NT2/D1 (cell line): ENCODE measurements at places on chromosomes 2 and 18.
A peak's percentile ranks its signal among the peaks of the same experiment; 100 is the strongest.

DNA sequence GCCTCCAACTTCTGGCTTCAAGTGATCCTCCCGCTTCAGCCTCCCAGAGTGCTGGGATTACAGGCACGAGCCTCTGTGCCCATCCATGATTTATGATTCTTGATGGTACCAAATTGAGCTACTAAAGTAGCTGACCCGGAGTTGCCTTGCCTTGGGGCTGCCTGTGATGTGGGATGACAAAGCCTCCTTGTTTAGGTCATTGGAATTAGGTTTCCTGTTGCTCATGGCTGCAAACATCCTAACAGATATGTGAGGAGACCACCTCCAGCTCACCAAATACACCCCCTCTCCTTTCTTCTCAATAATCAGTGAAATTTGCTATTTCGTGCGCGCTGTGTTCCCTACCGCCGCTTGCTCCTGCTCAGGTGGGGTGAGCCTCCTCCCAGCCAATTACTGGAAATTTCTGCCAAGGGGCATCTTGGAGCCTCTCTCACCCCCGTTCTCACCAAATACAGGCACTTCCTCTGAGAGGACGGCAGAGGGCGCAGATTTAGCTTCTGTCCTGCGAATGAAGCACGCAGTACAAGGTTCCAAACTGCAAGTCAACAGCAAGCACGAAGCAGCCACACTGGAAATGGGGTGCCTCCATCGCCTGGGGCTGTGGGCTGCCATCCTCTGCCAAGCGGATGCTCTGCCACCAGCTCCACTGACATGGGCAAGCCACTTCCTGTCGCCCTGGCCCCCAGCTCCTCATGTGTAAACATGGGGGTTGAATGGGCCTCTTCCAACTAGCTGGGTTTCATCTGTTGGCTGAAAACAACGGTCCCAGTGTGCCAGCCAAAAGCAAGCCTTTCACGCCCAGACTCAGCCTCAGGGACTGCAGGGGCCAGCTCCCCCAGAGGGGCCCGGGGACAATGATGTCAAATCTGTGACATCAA is 71.7 kb downstream of the NCAPH start:
- DNase-seq: peak; percentile 81

GRCh38 chr2:16671760-16672159 is 6.1 kb upstream of the CYRIA start:
- no peak for DNase-seq

- DNase-seq: peak; percentile 58
These were observed 54.5 kb downstream of the SIGLEC15 start for GRCh38 chr18:45879681-45880655.

GRCh38 chr2:20313659-20314058 is 37.0 kb downstream of the PUM2 start:
- no peak for DNase-seq

- no peak for DNase-seq
These were observed 553 bp downstream of the TIGD1 start for GRCh38 chr2:232549655-232550353.

GRCh38 chr2:222299906-222300725 is 1.3 kb upstream of the PAX3 start:
- no peak for DNase-seq

- no peak for DNase-seq
These were observed 1490.7 kb downstream of the SUCLG1 start for GRCh38 chr2:82968358-82968757.

- DNase-seq: no peak
These were observed 819 bp upstream of the MAP3K2 start for GRCh38 chr2:127388423-127389164.
